M059J (cell line): ENCODE measurements at places on chromosomes 6 and 20.

- DNase-seq, result no peak
These were observed 33.3 kb upstream of the TXLNB start for GRCh38 chr6:139325125-139325524.

GRCh38 chr6:28597924-28598722 lies 72.4 kb downstream of the GPX5 start:
- peak; percentile 65 for DNase-seq

DNA sequence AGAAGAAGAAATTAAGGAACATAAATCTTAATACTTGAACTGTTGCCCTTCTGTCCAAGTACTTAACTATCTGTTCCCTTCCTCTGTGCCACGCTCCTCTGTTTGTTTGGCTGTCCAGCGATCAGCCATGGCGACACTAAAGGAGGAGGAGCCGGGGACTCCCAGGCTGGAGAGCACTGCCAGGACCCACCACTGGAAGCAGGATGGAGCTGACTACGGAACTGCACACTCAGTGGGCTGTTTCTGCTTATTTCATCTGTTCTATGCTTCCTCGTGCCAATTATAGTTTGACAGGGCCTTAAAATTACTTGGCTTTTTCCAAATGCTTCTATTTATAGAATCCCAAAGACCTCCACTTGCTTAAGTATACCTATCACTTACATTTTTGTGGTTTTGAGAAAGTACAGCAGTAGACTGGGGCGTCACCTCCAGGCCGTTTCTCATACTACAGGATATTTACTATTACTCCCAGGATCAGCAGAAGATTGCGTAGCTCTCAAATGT lies 17.1 kb downstream of the IRF4 start:
- DNase-seq, result peak; percentile 64

DNA sequence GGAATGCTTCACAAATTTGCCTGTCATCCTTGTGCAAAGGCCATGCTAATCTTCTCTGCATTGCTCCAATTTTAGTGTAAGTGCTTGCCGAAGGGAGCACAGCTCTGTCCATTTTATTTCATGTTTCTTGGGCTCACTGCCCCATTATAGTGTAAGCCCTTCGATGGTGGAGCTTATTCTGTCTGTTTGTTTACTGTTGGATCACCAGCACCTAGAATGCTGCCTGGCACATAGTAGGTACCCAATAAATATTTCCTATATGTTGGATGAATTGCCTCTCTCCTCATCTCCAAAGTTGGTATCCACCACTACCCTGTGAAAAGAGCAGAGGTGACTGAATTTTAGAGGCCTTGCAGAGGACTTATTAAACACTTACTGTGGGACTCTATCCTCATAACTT lies 18.8 kb upstream of the HMGN4 start:
- no peak for DNase-seq

DNA sequence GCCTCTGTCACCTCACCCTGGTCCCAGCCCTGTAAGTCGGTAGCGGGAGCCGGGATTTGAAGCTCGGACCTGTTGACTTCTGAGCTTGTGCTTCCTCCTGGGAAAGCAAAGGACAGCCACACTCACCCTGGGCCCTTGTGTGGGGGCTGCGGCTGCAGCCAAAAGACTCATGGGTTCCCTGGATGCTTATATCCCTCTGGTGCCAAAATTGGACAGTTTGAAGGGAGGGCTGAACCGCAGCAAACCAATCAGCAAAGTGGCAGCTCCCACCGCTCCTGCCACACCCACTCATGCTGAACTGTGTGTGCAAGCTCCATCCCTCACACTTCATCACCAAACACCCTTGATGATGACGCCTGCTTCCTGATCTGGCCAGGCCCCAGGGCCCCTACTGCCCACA lies 3.9 kb upstream of the CCN5 start:
- DNase-seq, result no peak

- no peak for DNase-seq
These were observed 256.6 kb downstream of the DLL1 start for GRCh38 chr6:170034294-170034693.

GRCh38 chr20:59320854-59321647 lies 20.6 kb downstream of the EDN3 start:
- no peak for DNase-seq

- peak; percentile 59 for DNase-seq
These were observed 32.3 kb upstream of the CITED2 start for GRCh38 chr6:139406577-139407343.
